ENCODE measurements at places on chromosomes 4 and X.

GRCh38 chr4:38185406-38186144 lies 225.4 kb downstream of the PTTG2 start:
- no peak for DNase-seq

- DNase-seq = no peak
Observed at GRCh38 chr4:94208266-94208665, 601 bp downstream of the SMARCAD1 start.

DNA sequence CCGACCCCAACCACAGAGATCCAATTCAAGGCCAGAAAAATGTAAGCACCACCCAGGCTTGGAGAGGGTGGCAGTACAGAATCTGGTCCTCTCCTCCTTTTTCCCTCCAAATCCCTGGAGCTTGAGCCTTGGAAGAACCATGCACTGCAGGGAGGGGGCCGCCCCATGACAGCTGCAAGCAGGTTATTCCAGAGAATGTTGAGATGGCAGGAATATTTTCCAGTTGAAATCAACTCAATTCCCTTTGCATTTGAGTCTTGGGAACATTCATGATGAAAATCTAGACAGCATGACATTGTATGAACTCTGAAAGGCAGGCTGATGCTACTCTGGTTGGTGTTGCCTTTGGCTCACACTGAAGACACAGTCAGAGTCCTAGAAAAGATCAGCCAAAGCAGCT lies 386.6 kb upstream of the FGF16 start:
- DNase-seq = no peak

DNA sequence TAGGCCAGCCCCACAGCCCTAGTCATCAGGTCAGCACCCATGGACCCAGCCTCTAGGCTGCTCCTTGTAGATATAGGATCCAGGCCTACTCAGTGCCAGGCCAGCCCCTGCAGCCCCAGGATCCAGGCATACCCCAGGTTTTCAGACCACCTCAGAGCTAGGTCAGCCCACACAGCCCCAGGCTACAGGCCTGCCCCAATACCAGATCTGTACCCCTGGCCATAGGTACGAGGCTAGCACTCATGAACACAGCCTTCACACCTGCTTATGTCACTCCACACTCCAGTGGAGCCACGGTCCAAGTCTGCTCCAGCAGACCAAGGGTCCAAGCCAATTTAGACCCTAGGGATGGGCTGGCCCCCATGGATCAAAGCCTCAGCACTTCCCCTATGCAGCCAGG lies 191.0 kb downstream of the DLG3 start:
- no peak for DNase-seq

DNA sequence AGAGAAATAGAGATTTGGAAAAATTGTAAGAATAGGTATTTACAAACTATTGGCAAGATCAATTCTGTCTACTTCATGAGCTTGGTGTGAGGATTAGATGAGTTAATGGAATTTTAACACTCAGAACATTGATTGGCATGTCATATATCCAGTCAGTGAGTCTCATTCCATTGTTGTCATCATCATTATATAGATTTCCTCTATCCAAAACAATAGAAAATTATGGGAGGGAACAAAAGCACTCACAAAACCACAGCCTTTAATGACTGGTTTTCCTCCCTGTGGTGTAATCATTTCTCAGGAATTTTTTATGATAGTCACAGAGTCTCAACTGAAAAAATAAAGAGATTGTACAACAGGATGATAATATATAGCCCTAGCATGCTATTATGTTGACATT lies 21.1 kb downstream of the KLHL5 start:
- DNase-seq = no peak

DNA sequence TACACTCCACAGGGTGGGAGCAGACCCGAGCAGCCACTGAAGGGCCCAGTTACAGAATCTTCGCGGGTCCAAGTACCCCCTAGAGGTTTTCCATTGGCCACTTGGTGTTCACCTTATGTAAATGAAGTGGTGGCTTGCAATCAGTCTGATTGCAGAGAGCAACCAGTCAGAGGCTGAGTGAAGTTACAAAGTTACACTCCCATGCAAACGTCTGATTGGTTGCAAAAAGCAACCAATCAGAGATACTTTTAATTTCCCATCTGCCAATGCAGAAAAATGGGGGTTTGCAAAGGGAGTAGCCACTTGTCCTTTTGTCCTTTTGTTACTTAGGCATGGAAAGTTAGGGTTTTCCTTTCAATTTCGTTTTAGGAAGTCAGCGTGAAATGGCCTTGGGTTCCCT lies 27.0 kb upstream of the NKAP start:
- DNase-seq = no peak

DNA sequence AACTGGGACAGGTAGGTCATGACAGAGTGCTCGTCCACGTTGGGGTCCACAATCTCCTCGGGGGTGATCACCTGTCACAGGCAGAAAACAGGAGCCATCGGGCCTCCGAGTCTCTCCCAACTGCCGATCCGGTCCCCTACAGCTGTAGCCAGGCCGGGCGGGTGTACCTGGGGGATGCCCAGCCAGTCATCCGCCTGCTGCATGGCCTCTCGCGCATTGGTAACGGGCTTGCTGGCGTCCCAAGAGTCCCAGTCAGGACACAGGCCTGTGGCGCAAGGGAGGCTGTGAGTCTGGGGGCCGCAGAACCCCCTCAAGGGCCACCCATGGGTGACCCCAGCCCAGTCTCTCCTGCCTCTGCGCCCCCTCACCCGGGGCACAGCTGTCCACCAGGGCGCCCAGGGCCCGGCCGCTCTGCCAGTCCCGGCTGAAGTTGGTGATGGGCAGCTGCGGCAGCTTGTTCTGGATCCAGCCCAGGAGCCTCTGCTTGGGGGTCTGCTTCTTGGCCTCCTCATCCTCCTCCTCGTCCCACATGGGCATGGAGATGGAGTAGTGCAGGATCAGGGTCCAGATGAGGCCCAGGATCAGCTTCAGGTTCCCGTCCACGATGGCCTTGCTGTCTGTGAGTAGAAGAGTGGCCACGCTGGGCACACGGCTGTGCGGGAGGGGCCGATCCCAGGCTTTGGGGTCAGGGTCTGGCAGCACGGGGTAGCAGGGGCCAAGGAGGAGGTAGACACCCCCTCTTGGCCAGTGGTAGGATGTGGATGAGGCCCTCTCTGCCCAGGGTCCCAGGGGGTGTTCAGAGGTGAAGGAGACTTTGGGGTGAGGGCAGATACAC lies 6.7 kb downstream of the FLNA start:
- DNase-seq = no peak

DNA sequence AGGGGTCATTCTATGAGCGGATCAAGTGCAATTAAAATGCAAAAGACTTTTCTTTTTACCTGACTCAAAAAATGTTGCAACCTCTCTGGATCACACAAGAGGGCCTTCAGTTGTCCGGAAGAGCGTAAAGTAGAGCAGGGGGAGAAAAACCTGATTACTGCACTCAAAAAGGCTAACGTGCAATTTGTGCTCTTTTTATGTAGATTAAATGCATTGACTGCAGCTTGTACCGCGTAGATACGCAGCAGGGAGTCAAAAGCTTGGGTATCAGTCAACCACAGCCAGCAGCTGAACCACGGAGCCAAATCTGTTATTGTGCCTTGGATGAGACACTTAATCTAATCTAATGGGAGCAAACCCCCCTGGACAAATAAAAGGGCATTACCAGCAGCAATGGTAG lies 107.3 kb upstream of the RAI2 start:
- DNase-seq = no peak

DNA sequence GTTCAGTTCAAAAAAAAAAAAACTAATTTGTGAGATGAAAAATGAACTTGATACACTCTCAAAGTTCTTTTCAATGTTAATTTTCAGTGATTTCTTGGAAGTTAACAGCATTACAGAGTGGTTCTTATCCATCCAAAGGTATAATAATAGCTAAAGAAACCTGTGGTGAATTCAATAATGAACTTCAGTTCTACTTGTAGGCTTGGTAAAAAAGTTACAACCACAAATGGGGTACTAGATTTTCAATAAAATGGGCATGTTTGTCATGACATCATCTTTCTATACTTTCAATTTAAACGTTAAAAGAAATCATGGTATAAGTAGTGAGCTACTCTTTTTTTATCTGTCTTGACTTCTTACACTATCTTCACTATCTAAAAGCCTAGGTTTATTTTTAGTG lies 424.8 kb downstream of the CFAP47 start:
- DNase-seq = no peak

GRCh38 chrX:32687379-32687778 lies 524.0 kb downstream of the DMD start:
- DNase-seq = no peak

- DNase-seq = peak; percentile 4
Observed at GRCh38 chr4:84750960-84751283, 168.0 kb downstream of the CDS1 start.

- DNase-seq = no peak
Observed at GRCh38 chrX:107596651-107597050, 31.7 kb upstream of the PRPS1 start.

GRCh38 chr4:10157478-10158332 lies 41.1 kb upstream of the WDR1 start:
- DNase-seq = peak; percentile 67

GRCh38 chr4:174451718-174452296 lies 70.5 kb downstream of the HPGD start:
- DNase-seq = no peak

- DNase-seq = no peak
Observed at GRCh38 chr4:138982754-138983153, 32.8 kb upstream of the NOCT start.

GRCh38 chr4:64205376-64205775 lies 203.9 kb downstream of the TECRL start:
- no peak for DNase-seq

- no peak for DNase-seq
Observed at GRCh38 chr4:13340672-13341071, 143.5 kb downstream of the RAB28 start.

GRCh38 chrX:122389005-122389404 lies 795.1 kb upstream of the GRIA3 start:
- DNase-seq = no peak

DNA sequence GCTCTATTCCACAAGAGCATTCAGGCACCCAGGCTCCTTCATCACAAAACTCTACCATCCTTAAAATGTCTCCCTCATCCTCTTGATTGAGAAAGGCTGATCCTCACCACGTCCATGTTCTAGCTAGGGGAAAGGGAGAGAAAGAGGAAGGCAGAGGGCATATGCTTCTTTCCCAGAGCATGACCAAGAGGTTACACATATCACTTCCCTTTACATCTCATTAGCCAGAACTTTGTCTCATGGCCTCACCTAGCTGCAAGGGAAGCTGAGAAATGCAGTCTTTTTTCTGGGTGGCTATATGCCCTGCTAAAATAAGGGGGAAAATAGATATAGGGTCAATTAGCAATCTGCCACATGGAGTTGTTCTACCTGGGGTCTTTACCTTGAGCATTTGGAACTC lies 42.7 kb downstream of the LONRF3 start:
- DNase-seq = no peak

GRCh38 chr4:153296040-153296823 lies 48.3 kb upstream of the MND1 start:
- DNase-seq = no peak

GRCh38 chrX:70253377-70254062 lies 6.5 kb downstream of the P2RY4 start:
- DNase-seq = no peak

GRCh38 chr4:82588771-82589270 lies 27.0 kb upstream of the TMEM150C start:
- DNase-seq = no peak

DNA sequence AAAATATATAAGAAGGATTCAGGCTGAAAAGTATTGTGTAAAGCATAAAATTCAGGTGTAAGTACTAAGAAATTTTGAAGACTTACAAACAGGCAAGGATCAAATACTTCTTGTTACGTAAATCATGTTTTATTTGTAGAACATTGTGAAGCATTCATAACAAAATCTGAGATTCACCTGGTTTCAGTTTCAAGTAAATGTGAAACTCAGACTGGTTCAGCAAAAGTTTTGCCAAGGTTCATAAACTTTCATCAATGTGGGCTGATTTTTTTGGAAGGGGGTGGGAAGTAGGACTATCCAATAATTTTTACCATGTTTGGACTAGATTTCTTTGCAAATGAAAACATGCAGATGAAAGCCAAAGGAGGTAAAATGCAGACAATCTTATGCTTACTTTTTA lies 527.7 kb downstream of the ANKRD50 start:
- no peak for DNase-seq

DNA sequence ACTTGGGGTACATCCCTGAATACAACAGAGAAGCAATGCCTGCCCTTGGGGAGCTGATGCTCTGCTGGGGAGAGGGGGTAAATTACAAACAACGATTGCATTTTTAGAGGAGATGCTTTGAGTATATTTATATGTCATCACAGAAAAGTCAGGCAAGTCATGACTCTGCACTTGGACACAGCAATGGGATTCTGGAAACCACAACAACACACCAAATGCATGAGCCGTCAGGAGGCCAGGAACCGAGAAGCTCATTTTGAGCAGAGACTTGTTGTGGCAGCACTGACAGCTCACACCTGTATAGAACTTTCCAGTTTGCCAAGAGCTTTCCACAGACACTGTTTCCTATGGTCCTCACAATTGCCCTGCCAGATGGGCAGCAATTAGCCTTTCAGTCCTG lies 113.2 kb upstream of the RBPJ start:
- DNase-seq = no peak

DNA sequence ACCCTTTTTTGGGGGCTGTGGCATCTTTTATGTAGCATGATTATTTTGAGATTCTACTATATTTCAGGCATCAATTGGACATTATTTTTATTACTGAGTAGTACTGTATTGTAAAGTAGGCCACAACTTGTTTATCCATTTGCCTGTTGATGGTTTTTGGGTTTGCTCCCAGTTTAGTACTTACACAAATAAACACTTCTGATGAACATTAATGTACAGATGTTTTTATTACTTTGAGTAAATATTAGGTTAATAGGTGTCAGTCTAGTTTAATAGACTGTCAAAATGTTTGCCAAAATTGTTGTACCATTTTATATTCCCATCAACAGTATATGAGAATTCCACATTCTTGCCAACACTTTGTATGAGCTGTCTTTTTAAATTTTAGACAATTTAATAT lies 214.9 kb upstream of the MAD2L1 start:
- no peak for DNase-seq

- DNase-seq = no peak
Observed at GRCh38 chrX:100408713-100409609, 1.1 kb downstream of the PCDH19 start.

DNA sequence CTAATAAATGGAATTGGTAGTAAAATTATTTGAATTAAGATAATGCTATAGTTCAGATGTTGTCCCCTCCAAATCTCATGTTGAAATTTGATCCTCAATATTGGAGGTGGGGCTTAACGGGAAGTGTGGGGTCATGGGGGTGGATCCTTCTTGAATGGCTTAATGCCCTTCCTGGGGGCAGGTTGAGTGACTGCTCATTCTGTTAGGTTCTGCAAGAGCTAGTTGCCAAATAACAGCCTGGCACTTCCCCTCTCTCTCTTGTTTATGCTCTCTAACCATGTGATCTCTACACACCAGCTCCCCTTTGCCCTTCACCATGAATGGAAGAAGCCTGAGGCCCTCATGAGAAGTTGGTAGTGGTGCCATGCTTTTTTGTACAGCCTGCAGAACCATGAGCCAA lies 724.8 kb upstream of the FTHL17 start:
- DNase-seq = no peak

All from hematopoietic multipotent progenitor cell treated with erythropoietin and hydrocortisone succinate and interleukin-3 and kit ligand, for 15 days (in vitro differentiated cells).